ENCODE measurements at places on chromosomes 5 and 9.
A peak's percentile ranks its signal among the peaks of the same experiment; 100 is the strongest.

- no peak for DNase-seq
These were observed 2.7 kb upstream of the APBA1 start for GRCh38 chr9:69674716-69675438.

- no peak for DNase-seq
These were observed 74.5 kb downstream of the HMCN2 start for GRCh38 chr9:130340011-130340410.

GRCh38 chr5:97026721-97027120 is 90.8 kb downstream of the LNPEP start:
- DNase-seq = no peak

GRCh38 chr5:116632890-116633289 is 58.3 kb upstream of the SEMA6A start:
- no peak for DNase-seq

GRCh38 chr5:28226407-28226806 is 1188.0 kb upstream of the CDH9 start:
- no peak for DNase-seq

DNA sequence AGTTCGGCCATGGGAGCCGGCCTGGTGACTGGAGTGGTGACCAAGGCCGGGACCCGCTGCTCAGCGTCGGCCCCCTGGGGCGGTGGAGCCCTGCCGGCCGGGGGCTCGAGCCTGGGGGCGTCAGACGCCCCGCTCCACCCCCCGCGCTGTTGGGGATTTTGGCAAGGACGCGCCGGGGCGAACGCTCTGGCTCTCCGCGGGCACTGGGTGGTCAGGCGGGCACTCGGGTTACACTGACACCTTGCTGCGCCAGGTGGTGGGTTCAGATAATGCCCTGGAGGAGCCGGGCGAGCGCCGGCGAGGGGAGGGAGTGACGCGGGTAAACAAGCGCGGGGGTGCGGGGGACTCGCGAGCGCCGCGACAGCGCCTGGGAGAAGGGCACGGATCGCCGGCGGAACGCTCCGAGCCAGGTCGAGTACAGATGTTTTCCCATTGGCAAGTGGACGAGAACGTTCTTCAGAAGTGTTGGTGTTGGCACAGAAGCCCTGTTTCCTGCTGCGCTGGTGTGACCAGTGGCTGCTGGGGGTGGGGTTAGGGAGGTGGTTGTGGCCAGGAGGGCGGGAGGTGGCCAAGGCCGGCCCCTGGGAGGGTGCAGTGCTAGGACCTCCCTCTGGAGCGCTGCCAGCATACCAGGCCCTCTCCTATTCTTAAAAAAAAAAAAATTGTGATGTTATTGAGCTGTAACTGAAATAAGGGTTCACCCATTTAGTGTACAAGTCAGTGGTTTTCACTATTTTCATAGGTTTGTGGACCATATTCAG is 773 bp downstream of the SQSTM1 start:
- DNase-seq = peak; percentile 43

- DNase-seq = no peak
These were observed 173.2 kb downstream of the CCDC192 start for GRCh38 chr5:127876384-127876783.

DNA sequence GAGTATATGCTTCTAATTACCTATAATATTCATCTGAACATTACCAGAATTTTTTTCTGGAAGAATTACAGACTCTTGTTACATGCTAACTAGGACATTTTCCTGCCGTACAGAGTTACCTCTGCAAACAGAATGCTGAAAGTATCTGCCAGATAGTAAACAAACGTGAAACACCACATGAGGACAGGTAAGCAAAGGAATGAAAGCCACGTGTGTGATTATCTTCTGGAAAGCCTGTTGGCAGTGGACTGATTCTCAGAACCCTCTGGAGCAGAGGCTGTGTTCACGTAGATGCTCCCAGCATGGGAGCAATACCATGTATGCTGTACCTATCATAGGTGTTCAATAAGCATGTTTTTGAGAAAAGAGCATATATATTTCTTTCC is 472.6 kb downstream of the ENC1 start:
- no peak for DNase-seq

Measured in NCI-H1417 treated with DMSO at 0.1 percent for 48 hours (cell line).